Smooth muscle cell of the umbilical artery (primary cell): ENCODE measurements at places on chromosomes 4 and X. TPM values are rescaled to one million over a fixed set of nuclear protein-coding genes. Genes with fewer than 3 reads are reported as not detected.

STBD1 gene
- 7.4 and 9.3 TPM in 2 replicates for total RNA-seq

SMS gene
- total RNA-seq, result 153 and 255 TPM in 2 replicates

GK2 gene
- total RNA-seq, result not detected in 2 replicates

AGA gene
- 32.5 and 40.1 TPM in 2 replicates for total RNA-seq

NSG1 gene
- total RNA-seq, result 1.2 and 2.6 TPM in 2 replicates

SORCS2 gene
- 2.3 and 3.3 TPM in 2 replicates for total RNA-seq

PRR32 gene
- total RNA-seq, result not detected in 2 replicates

FATE1 gene
- total RNA-seq, result not detected in 2 replicates

TRIM75 gene
- not detected in 2 replicates for total RNA-seq

XPNPEP2 gene
- total RNA-seq, result not detected in 2 replicates

UGT2B11 gene
- total RNA-seq, result not detected in 2 replicates

SERPINA7 gene
- total RNA-seq, result not detected in 2 replicates

PNMA3 gene
- 0.09 and 0.89 TPM in 2 replicates for total RNA-seq

CENPVL2 gene
- not detected in 2 replicates for total RNA-seq

DTHD1 gene
- total RNA-seq, result not detected in 2 replicates

CXCL6 gene
- 47.2 and 149 TPM in 2 replicates for total RNA-seq

FREM3 gene
- not detected in 2 replicates for total RNA-seq

RRH gene
- not detected in 2 replicates for total RNA-seq

SLC6A8 gene
- 19.3 and 22.3 TPM in 2 replicates for total RNA-seq

TAF7L gene
- 0.59 and 0.65 TPM in 2 replicates for total RNA-seq

EGFL6 gene
- total RNA-seq, result not detected in 2 replicates

ARX gene
- total RNA-seq, result not detected in 2 replicates

GPR119 gene
- not detected in 2 replicates for total RNA-seq

PLAC8 gene
- not detected in 2 replicates for total RNA-seq

TEX13C gene
- not detected in 2 replicates for total RNA-seq

NDST3 gene
- total RNA-seq, result 0.05 and 2.4 TPM in 2 replicates

TRPC3 gene
- 0.30 and 1.5 TPM in 2 replicates for total RNA-seq

INTS6L gene
- 12.4 and 15.4 TPM in 2 replicates for total RNA-seq

HSFX1 gene
- 0.89 and 1.6 TPM in 2 replicates for total RNA-seq

PDGFRA gene
- total RNA-seq, result 82.1 and 263 TPM in 2 replicates

GLRA2 gene
- not detected in 2 replicates for total RNA-seq

UGT2B10 gene
- total RNA-seq, result not detected in 2 replicates

MAOA gene
- total RNA-seq, result 2.1 and 3.9 TPM in 2 replicates

PCDH7 gene
- total RNA-seq, result 36.0 and 64.1 TPM in 2 replicates

ZNF718 gene
- total RNA-seq, result 3.0 and 6.0 TPM in 2 replicates

PHOX2B gene
- total RNA-seq, result not detected in 2 replicates

SCML2 gene
- 0.59 and 1.3 TPM in 2 replicates for total RNA-seq

KLB gene
- total RNA-seq, result not detected in 2 replicates

SORBS2 gene
- 15.8 and 16.3 TPM in 2 replicates for total RNA-seq

TCEAL2 gene
- not detected in 2 replicates for total RNA-seq

SUPT20HL1 gene
- under 0.01 and 0.14 TPM in 2 replicates for total RNA-seq

MCUB gene
- 5.0 and 32.7 TPM in 2 replicates for total RNA-seq

CCDC120 gene
- 0.30 and 0.65 TPM in 2 replicates for total RNA-seq

ASIC5 gene
- not detected in 2 replicates for total RNA-seq

CDX4 gene
- not detected in 2 replicates for total RNA-seq

PROM1 gene
- not detected in 2 replicates for total RNA-seq

LRRC66 gene
- 0.89 and 1.5 TPM in 2 replicates for total RNA-seq

FUNDC1 gene
- total RNA-seq, result 10.8 and 11.6 TPM in 2 replicates

SLC4A4 gene
- total RNA-seq, result 22.0 and 23.0 TPM in 2 replicates

STPG2 gene
- total RNA-seq, result under 0.01 and 0.05 TPM in 2 replicates

GPC3 gene
- total RNA-seq, result 1.3 and 19.3 TPM in 2 replicates

MAGEC3 gene
- total RNA-seq, result not detected in 2 replicates

PF4V1 gene
- 0.78 and 9.2 TPM in 2 replicates for total RNA-seq

ADH5 gene
- total RNA-seq, result 158 and 183 TPM in 2 replicates
